ENCODE measurements at places on chromosomes 6 and 20. TPM values are rescaled to one million over a fixed set of nuclear protein-coding genes. Genes with fewer than 3 reads are reported as not detected.

Gene GABRR2
- 3.1 TPM for total RNA-seq

Gene GPR31
- not detected for total RNA-seq

Gene SEMG1
- total RNA-seq: not detected

Gene SPEF1
- total RNA-seq: 0.34 TPM

Gene ADTRP
- 8.4 TPM for total RNA-seq

Gene DEFB118
- total RNA-seq: not detected

Gene CAGE1
- total RNA-seq: not detected

- peaks cover 4% of the 10 kb centered on the region for H3K4me1 ChIP-seq
- H3K27me3 ChIP-seq: no peaks in the 10 kb centered on the region
- H3K27ac ChIP-seq: no peak overlapping the region
- H3K36me3 ChIP-seq: no peaks in the 10 kb centered on the region
- no peak overlapping the region for H3K4me3 ChIP-seq
- DNase-seq: no peak
Observed at GRCh38 chr6:143531720-143532499, 20.4 kb upstream of the FUCA2 start.

DNA sequence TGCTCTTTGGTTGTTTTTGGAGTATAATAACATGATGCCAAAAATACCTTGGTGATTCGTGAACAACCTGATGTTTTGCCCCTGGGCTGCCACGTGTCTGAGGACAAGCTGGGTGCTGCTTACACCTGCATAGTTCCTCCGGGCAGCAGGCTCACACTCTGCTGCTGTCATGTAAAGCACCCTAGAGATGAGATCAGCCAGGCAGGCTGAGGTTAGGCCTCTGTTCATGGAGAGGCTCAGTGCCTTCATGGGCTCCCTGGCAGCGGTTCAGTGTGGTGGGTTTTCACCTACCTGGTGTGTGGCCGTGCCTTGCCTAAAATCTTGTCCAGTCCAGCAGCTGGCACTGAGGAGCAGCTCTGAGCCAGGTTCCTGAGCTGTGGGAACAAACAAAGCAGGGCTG is 60.1 kb upstream of the TAGAP start:
- no peaks in the 10 kb centered on the region for H3K27me3 ChIP-seq
- no peaks in the 10 kb centered on the region for H3K36me3 ChIP-seq
- peaks cover 25% of the 10 kb centered on the region for H3K4me1 ChIP-seq

DNA sequence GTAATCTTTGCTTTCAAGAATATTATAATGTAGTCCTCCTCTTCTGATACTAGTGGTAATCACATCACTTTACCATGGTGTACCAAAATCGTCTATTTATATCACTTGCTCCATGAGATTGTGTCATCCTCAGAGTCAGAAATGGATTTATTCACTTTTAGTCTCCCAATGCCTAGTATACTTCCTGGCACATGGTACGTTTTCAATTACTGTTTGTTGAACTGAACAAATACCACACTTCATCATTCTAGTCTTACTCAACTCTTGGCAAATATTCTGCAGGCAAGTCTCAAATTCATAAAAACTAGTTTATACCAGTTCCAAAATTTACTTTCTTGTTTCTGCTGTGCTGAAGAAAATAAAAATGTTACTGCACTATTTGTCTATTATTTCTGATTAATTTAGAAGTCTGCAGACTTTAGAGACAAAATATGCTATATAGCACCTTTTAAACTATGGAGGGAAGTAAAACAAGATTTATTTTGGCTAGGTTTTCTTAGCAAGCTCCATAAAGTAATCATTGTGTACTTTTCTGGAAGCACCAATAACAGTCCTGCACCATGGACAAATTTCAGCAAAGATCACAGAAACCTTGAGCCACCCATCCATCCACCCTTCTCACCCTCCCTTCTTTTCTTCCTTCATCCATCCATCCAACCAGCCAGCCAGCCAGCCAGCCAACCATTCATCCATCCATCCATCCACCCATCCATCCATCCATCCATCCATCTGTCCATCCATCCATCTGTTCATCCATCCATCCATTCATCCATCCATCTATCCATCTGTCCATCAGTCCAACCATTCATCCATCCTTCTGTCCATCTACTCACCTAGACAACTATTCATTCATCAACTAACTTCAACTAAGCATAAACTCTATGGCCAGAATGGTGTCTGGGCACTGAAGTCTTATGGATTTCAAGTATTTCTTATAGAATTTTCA is 102.1 kb upstream of the STMND1 start:
- no peak overlapping the region for H3K4me3 ChIP-seq
- no peaks in the 10 kb centered on the region for H3K27me3 ChIP-seq
- no peaks in the 10 kb centered on the region for H3K36me3 ChIP-seq
- no peak for DNase-seq
- H3K27ac ChIP-seq: no peak overlapping the region
- peaks cover 5% of the 10 kb centered on the region for H3K4me1 ChIP-seq

GRCh38 chr6:11462742-11463397 is 74.7 kb upstream of the TMEM170B start:
- peak overlapping the region; percentile 40 for H3K27ac ChIP-seq
- H3K27me3 ChIP-seq: no peaks in the 10 kb centered on the region
- no peak for DNase-seq
- no peak overlapping the region for H3K4me3 ChIP-seq

DNA sequence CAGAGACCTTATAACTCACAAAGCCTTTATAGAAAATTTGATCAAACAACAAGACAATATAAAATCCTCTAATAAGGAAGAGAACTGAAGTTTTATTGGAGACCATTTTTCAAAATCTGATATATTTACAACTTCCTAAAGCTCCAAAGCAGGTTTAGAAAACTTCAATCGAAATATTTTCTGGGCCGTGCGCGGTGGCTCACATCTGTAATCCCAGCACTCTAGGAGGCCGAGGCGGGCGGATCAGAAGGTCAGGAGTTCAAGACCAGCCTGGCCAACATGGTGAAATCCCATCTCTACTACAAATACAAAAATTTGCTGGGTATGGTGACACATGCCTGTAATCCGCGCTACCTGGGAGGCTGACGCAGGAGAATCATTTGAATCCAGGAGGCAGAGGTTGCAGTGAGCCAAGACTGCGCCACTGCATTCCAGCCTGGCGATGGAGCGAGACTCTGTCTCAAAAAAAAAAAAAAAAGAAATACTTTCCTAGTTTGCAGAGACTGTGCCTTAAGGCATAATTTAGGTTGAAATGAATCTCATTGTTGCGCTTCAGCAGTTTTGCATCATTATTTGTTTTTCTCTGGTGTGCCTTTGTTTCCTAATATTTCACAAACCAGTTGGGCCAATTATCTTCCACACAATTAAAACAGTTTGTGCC is 60.6 kb upstream of the ASIP start:
- DNase-seq: no peak
- H3K27me3 ChIP-seq: no peaks in the 10 kb centered on the region
- H3K4me3 ChIP-seq: no peak overlapping the region
- no peaks in the 10 kb centered on the region for H3K36me3 ChIP-seq
- no peaks in the 10 kb centered on the region for H3K4me1 ChIP-seq
